ENCODE measurements at places on chromosomes 4 and X.

DNA sequence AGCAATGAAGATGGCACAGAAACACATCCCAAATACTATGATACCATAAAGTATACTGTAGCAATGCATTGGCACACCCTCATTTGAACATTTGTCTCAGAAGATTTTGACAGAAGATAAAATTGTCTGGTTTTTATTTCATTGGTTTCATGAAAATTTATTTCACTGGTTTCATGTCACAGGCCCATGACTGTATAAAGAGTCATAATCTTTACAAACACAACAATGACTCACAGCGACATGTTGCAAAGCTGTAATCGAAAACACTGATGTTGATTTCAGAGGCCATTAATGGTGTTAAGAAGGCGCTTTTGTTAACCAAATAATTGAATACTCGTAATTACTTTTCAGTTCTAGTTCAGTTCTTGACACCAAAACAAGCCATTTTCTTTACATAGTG is 8.1 kb upstream of the DTHD1 start:
- DNase-seq, result no peak

DNA sequence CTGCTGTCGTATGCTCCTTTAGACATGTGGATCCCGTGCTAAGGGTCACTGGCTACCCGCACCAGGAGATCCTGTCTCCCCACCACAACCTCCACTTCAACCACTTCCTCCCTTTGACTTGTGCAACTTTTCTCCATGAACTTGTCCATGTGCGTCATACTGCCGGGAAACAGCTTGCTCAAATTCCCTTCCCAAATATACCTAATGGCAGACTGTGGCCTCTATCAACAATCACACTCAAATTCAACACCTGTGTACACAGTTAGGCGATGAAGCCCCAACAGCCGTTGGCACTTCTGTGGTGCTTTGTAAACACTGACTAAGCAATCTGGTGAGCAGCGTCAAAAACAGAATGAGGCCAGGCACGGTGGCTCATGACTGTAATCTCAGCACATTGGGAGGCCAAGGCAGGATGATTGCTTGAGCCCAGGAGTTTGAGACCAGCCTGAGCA is 49.5 kb downstream of the CD99L2 start:
- no peak for DNase-seq

DNA sequence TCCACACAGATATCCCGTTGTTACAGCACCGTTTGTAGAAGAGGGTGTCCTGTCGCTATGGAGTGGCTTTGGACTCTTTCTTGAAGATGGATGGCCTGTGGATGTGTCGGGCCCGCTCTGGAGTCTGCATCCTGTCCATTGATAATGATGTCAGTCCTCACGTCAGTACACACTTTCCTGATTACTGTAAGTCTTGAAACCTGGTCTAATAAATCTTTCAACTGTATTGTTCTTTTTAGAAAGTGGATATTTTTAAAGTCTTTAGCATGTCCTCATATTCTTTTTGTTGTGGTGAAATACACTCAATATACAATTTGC is 14.9 kb downstream of the MSANTD1 start:
- no peak for DNase-seq

GRCh38 chr4:24055623-24056022 is 165.8 kb upstream of the PPARGC1A start:
- DNase-seq, result no peak

- no peak for DNase-seq
These were observed 13.8 kb upstream of the GPC3 start for GRCh38 chrX:133999031-133999705.

DNA sequence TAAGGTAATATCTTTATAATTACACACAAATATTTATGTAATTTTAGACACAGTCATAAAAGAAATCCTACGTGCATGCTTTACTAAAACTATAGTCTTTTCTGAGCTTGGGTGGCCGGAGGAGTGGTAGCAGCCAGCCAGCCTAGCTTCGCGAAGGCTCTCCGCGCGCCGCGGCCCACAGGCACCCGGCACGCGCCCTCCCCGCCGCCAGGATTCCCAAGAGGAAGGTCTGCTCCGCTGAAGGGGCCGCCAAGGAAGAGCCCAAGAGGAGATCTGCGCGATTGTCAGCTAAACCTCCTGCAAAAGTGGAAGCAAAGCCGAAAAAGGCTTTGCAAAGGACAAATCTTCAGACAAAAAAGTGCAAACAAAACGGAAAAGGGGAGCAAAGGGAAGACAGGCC is 8.7 kb upstream of the PJA1 start:
- no peak for DNase-seq

DNA sequence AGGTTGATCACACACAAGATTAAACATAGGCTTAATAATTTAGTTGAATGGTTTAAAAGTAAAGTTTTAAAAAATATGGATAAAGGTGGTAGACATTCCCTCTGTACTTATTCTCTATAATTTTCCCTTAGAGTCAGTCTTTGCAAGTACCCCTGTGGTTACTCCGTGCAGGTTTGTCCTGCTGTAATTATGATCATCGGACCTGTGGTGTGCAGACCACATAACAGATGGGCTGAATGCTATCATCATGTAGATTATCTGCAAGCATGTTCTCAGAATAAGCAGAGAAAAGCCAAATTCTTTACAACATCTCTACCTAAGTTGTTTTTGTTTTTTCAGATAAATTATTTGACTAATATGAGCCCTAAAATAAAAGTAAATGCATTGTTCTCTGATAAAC is 146.8 kb downstream of the FSTL5 start:
- no peak for DNase-seq

DNA sequence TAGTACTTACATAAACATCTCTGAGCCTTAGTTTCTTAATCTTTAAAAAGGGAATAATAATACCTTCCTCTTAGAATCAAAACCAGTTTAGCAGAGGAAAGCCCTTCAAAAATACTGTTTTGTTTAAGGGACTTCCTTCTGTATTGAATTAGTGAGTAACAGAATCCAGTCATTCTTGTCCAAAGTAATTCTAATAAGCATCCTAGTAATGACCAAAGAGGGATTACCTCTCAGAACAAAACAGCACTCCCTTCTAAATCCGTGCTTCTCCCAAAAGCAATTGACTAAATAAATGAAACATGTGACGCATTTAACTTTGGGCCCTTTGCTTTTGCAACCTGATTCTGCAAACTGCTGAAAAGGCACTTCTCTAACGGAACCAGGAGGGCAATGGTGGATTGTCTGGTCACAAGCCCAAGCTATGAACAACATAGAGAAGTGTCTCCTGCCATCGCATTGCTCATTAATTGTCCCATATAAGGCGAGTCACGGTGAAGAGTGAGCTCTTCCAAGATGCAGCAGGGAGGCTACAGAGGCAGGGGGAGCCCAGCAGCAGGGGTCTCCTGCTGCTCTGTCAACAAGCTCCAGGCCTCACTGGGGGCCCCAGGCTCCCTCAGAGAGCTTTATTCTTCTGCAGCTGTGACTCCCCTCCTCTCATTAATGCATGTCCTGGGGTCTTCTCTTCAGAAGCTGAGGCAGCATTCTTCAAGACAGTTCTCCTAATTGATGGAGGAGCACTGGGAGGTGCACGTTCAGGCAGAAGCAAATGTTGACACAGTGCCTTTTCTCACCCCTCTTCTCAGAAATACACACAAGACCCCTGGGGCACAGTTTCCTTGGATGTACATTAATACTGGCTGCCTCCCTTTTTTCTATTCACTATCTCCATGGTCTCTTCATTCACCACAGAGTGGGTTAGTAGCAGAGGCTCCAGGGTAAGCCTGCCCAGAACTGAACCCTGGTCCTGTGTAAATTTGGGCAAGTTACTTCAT is 419.6 kb upstream of the RASGEF1B start:
- no peak for DNase-seq

GRCh38 chrX:108439961-108440696 is 491 bp downstream of the COL4A5 start:
- no peak for DNase-seq

DNA sequence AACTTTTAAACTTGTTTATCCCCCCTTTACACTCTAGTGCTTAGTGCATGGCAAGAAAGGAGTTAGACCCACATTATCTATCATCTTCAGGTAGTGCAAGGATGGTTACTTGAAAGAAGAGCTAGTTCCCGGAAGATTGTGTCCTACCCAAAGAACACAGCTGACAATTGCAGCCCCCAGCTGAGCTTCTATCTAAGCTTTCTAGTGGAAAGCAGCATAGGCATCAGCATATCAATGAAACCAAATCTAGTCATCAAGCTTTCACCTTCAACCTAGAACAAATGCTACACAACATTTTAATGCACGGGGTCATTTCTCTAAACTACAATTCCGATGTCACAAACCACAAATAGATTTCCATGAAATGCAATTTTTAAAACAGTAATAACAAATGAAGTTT is 88.9 kb upstream of the TFDP3 start:
- DNase-seq, result no peak

DNA sequence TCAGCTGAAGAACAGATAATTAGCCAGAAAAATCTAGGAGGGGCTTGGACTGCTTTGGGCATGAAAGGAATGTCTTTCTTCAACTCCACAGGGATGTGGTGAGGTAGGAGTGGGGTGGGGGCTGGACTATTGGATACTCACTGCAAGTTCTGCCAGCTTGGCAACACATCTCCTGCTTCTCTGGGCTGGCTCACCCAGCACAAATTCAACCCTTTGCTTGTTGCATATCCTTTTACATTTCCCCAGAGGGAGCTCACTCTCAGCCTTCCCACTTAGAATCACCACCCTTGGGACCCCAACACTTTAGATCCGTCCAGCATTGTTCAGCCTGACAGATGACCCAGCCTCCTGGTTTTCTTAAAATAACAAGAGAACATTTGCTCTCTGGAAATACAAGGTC is 120.6 kb downstream of the KDR start:
- DNase-seq, result no peak

GRCh38 chr4:119628281-119629141 is at the start of gene PDE5A:
Gene PDE5A, minus strand, starts transcription at chr4:119628804. Its CDS starts 133 bp downstream, at chr4:119628671.
- no peak for DNase-seq

DNA sequence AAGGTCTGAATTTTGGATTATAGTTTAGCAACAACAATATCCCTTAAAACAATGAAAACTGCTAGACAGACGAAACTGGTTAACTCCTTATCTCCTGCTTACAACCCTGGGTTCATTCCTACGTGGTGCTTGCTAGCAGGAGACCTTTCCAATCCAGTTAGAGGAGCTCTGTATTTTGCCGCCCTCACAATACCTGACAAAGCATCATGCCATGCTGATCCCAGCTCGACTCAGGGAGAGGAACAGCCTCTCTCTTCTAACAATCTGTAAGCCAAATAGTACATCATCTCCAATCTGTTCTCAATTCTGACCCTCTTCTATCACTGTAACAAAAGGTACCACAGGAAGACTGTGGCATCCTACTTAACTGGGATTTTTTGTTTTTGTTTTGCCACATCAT is 74.4 kb downstream of the PAPSS1 start:
- DNase-seq, result no peak

- no peak for DNase-seq
These were observed 53.5 kb downstream of the HTRA3 start for GRCh38 chr4:8322794-8323704.

- DNase-seq, result no peak
These were observed 344.0 kb upstream of the NWD2 start for GRCh38 chr4:36900446-36900987.

DNA sequence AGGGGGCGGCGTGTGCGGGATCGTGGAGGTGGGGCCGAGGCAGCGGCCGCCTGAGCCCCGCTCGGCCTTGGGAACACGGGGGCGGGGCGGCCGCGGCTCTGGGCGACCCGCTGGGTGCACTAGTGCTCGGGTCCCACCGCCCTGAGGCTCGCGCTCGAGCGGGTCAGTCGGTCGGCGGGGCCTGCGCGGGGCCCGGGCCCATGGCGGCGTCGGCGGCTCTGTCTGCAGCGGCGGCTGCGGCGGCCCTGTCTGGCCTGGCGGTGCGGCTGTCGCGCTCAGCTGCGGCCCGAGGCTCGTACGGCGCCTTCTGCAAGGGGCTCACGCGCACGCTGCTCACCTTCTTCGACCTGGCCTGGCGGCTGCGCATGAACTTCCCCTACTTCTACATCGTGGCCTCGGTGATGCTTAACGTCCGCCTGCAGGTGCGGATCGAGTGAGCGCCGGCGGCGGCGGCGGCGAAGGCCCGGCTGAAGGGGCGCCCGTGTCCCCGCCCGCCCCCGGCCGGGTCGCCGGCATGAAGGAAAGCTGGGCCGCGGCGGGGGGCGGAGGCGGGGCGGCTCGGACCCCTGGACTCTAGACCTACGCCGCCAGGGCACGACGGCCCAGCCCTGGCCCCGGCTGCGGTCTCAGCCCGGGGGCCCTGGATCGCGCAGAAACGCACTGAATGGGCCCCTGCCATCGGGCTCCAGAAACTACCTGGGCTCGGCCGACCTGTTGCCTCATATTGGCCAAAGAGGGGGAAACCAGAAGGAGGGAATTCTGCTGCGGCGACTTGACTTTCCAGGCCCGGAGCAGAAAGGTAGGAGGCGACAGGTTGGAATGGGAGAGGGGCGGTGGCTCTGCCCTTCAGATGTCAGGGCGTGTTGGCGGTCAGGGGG is at the start of gene SMIM10L2A:
Gene SMIM10L2A, plus strand, starts transcription at position 13 of the 878 bp plus-strand sequence. Its CDS starts 188 bp downstream, at position 201.
- no peak for DNase-seq

DNA sequence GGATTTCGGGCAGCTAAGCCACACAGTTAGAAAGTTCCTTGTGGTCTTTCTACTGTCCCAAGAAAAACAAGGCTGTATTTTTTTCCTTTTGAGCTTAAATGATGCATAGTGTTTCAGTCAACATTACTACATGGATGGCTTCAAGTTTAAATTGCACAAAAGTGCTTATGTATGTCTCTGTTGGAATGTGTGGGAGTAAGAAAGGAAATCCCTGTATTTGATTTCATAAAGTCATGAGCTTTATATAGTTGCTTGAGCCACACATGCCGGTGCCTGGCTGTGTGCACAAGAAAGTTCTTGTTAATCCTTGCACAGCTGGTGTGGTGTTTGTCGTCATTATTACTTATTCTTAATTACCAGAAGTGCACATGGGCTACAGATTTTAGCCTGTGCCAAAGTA is 262.2 kb downstream of the ARHGAP10 start:
- DNase-seq, result no peak

DNA sequence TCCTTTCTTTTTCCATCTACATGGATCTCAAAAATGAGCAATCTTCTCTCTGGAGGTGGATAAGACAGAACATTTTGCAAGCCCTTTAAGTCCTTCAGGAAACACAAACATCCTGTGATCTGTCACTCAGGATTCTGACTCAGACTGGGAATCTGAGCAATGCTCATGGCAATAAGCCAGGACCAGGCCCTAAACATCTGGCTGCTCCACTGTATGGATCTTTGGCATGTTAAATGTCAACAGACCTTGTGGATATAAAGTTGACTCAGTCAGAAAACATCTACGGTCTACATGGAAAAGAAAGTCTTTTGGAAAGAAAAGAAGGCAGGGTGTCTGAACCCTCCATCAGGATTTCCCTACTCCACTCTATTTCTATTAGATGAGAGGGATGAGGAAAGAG is 17.8 kb upstream of the CHIC2 start:
- DNase-seq, result no peak

All from NCI-H1417 treated with DMSO at 0.1 percent for 48 hours (cell line).